ENCODE measurements at places on chromosomes 4 and X. TPM values are rescaled to one million over a fixed set of nuclear protein-coding genes. Genes with fewer than 3 reads are reported as not detected.
A peak's percentile ranks its signal among the peaks of the same experiment; 100 is the strongest.

TLR10 gene
- total RNA-seq = 0.33 TPM

HS6ST2 gene
- 14.8 TPM for total RNA-seq

COL4A6 gene
- total RNA-seq = 0.13 TPM

RIPPLY1 gene
- not detected for total RNA-seq

IL2 gene
- total RNA-seq = not detected

SPANXA1 gene
- total RNA-seq = not detected

MSX1 gene
- 6.2 TPM for total RNA-seq

TCP11X1 gene
- not detected for total RNA-seq

DNA sequence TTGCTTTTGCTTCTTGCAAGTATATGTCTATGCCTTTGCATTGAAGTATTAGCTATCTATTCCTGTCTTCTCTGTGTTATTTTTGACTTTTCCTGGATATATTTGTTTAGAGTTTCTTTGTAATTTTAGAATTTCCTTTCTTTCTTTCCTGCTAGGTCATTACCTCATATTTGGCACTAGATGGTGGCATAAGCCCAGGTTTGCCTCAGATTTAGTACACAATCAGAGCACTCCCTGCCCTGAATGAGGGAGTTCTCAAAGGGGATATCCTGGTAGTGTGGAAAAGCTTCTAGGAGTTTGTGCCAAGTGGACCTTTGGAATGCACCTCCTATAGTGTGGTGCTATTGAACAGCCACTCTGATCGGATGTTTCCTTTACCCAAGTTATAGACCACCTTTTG lies 181.6 kb downstream of the UGT8 start:
- no peak for DNase-seq

DNA sequence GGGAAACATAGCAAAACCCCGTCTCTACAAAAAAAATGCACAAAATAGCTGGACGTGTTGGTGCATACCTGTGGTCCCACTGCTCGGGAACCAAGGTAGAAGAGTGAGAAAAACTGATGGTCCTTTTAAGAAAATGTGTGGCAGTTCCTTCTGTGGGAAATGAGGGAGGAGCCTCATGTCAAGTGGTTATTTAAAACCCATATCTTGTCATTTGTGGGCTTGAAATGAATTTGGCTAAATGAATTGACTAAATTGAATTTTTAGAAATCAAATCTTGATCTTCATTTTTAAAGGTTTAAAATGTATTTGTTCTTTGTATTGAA lies 16.2 kb upstream of the LAMP2 start:
- no peak for DNase-seq

GRCh38 chr4:11179796-11180195 lies 248.9 kb downstream of the HS3ST1 start:
- DNase-seq = no peak

GRCh38 chr4:88440146-88440545 lies 16.8 kb upstream of the HERC5 start:
- DNase-seq = no peak

DNA sequence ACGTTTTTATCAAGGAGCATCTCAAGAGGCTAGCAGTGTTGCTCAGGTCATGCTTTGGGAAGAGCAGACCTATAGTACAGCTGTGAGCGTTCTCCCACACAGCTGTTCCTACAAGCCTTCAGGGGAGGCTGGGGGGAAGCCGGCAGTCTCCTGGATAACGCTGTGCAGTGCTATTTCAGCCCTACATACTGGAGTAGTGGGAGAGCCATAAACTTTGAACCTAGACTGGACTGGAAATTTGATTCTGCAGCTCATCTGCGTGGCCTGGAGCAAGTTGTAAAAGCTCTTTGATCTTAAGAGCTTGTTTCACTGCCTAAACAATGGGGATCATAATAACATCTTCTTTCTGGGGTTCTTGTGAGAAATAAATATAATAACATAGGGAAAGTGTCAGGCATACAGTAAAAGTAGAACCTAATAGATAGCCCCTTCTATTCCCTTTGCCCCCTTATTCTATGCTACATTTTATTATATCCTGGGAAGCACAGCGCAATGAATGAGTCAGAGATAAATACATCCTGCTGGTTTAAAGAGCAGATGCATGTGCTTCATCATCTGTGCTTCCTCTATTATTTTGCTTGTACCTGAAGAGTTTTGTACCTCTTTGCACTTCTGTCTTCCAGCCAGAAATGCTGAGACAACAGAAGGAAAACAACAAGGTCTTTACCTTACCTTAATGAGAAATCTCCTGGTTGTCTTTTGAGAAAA lies 14.7 kb upstream of the AMBN start:
- DNase-seq = no peak

GRCh38 chrX:40008791-40009461 lies 88.8 kb downstream of the BCOR start:
- no peak for DNase-seq

DNA sequence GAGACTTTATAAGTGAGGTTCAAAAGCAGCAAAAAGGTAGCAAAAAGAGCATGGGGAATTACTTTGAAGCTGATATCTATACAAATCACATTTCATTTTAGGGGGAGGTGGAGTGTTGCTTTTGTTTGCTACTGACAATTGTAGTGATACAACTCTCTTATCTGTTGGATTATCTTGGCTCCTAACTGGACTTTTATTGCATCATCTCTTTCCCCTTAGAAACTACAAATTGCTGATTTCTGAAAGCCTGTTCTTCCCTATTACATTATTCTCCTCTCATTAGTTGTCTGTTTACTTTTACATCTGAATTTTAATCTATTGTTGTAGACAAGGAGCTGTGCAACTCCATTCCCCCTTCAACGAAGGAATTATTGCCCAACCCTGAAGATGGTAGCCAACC lies 75.0 kb upstream of the GNPDA2 start:
- no peak for DNase-seq

GRCh38 chr4:52684896-52685295 lies 25.8 kb upstream of the USP46 start:
- no peak for DNase-seq

- DNase-seq = no peak
Measured at GRCh38 chrX:70437011-70437410, 7.6 kb upstream of the DLG3 start.

GRCh38 chrX:109735202-109735744 lies 2.2 kb upstream of the ACSL4 start:
- no peak for DNase-seq

DNA sequence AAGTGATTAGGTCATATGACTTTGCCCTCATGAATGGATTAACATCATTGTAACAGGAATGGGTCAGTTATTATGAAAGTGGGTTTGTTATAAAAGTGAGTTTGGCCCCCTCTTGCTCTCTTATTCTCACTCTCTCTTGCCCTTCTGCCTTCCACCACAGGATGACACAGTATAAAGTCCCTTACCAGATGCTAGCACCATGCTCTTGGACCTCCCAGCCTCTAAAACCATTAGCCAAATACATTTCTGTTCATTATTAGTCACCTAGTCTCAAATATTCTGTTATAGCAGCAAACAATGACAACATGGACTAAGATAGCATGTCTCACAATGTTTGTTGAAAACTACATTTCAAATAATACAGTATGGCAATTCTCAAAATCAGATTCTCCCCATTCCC lies 59.7 kb downstream of the RWDD4 start:
- no peak for DNase-seq

DNA sequence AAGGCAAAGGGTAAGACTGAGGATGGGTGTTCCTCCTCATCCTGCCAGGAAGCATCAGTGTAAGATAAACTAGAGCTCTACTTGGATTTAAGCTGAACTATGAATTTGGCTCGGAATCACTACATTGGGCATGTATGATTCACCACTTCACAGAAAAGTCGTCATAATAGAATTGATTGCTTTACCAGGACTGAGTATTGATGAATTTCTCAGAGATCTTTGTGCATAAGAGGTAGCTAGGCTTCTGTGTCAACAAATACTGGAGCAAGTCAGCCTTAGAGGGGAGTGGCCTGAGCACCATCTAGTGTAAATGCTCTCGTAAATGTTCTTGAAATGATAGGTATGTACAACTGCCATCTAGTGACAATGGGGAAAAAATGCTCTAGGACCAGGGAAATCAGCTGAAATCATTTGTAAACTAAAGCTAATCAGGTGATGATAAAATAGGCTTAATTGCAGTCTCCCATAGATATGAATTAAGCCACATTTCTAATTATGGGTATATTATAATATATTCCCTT lies 309.5 kb upstream of the FMR1 start:
- DNase-seq = no peak

- no peak for DNase-seq
Measured at GRCh38 chr4:8071766-8072165, 86.8 kb downstream of the ABLIM2 start.

DNA sequence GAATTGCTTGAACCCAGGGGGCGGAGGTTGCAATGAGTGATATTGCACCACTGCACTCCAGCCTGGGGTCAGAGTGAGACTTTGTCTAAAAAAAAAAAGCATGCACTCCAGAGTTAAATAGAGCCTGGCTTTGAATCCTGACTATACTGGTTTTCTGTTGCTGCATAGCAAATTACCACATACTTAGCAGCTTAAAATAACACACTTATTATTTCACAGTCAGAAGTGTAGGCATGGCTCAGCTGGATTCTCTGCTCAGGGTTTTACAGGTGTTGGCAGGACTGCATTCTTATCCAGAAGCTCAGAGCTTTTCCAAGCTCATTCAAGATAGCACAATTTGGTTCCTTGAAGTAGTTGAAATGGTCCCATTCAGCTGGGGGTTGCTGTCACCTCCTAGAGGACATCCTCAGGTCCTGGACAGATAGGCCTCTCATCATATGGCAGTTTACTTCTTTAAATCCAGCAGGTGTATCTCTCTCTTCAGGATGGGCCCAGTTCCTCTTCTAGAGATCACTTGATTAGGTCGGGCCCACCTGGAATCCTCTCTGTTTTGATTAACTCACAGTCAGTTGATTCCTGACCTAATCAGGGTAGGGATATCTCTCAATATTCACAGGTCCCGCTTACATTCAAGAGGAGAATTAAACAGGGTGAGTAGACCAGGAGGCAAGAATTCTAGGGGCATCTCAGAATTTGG lies 26.8 kb downstream of the DOCK11 start:
- DNase-seq = no peak

- no peak for DNase-seq
Measured at GRCh38 chrX:71618303-71618721, at the start of gene CXCR3. TSS of gene CXCR3 (minus strand) at chrX:71618511. CDS start at chrX:71618449, 62 bp downstream.

DNA sequence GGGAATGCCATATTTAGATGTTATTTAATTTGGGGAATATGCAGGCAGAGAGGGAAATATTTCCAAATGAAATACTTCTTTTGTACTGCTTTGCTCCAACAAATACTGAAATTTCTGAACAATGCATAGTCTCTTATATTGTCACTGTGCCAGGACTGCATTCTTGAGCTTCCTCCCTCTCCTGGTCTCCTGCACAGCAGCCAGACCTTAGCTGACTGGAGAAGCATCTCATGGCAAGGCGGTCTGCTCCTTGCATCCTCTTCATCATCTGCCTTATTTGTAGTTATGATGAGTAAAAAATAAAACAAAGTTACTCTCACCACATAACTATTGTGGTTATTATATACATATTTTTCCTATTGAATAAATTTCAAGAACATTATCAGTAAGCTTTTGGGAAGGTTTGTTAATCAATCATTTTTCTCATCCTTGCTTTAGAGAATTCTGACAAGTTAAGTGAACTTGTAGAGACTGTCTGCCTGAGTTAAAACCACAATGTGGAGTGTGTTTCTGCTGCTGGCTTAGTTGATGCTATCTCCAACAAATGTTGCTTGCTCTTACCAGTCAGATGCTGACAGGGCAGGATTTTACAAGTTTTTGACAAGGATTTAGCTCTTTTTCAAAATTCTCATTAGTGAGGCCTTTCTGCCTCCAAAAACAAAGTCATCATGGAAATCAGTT lies 153.6 kb downstream of the SOWAHB start:
- no peak for DNase-seq

GRCh38 chr4:7747062-7747385 lies 192.6 kb downstream of the AFAP1 start:
- DNase-seq = peak; percentile 36

DNA sequence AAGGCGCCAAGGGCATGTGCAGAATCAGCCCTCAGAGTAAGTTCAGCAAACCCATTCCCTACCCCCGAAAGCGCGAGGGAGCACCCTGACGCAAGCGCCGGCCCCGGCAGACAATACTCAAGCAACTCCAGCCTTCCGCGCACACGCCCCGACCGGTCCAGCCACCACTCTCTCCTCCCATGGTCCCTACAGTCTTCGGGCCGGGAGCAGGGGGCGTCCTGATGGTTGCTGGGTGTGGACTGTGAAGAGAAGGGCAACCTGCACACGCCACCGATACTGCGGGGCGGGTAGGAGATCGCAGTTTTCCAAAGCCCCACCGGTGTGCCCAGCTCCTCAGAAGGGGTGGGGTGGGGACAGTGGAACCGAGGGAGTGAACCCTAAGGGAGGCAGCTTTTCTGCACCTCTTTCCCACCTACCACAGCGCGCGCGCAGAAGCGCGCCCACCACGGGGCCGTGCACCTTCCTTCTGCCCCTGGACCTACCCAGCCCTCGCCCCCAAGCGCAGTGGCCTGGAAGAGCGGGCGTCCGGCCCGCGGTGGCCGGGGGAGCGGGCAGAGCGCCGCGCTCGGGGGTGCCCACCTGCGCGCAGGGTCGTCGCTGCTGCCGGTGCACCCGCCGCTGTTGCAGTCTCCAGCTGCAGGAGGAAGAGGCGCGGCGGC lies 650.2 kb upstream of the DIPK2B start:
- DNase-seq = no peak

GRCh38 chr4:126604268-126604867 lies 1028.4 kb upstream of the INTU start:
- no peak for DNase-seq

DNA sequence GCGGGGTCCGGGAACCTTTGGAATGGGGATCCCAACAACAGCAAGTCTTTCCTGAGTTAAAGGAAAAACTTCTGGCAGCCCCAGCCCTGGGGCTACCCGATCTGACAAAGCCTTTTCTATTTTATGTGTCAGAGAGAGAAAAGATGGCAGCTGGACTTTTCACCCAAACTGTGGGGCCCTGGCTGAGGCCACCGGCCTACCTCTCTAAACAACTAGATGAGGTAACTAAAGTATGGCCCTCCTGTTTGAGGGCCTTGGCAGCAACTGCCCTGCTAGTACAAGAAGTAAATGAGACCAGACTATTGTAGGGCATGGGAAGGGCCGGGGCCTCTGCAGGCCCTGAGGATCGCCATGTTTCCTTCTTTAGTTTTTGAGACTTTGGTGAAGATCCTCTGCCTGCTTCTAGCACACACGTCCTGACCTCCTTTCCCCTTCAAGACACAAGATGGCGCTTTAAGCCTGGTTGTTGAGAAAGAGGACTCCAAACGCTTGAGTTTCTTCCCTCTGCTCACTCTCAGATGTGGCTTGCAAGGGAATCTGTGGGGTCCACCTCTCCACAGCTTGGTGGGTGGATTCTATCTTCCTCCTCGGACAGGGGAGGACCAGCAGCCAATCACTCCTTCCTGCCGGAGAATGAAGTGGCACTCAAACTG lies 18.5 kb upstream of the DRD5 start:
- peak; percentile 36 for DNase-seq
